Lower leg skin (tissue), 4 donors: ENCODE measurements at places on chromosomes 16 and 17. TPM values are rescaled to one million over a fixed set of nuclear protein-coding genes. Genes with fewer than 3 reads are reported as not detected.

Gene TMC5
- 1.8 TPM for total RNA-seq

- DNase-seq: no peak
Observed at GRCh38 chr16:4769306-4769638, 2.3 kb upstream of the ZNF500 start.

Gene CHD9NB
- total RNA-seq: 10.7 TPM

DNA sequence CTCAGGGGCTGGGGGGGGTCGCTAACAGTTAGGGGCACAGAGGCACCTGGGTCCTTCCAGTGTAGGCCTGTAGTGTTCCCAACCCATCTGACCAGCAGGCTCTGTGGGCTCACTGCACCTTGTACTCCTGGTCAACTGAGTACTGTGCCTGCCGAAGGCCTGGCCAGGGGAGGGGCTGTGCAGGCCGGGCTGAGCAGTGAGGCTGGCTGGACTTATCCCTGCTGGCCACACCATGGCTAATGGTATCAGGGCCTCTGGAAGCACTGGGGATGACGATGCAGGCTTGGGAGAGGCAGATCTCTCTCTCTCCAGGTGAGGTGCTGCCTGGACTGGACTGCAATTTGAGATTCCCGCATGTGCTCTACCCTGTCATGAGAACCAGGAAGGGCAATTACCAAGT lies 58.9 kb upstream of the SDK2 start:
- no peak for DNase-seq

- no peak for DNase-seq
Observed at GRCh38 chr17:7403727-7403976, 245 bp downstream of the TMEM256 start.

Gene AATF
- 32.1 TPM for total RNA-seq

- no peak for DNase-seq
Observed at GRCh38 chr16:70739389-70739788, 53.5 kb upstream of the MTSS2 start.

DNA sequence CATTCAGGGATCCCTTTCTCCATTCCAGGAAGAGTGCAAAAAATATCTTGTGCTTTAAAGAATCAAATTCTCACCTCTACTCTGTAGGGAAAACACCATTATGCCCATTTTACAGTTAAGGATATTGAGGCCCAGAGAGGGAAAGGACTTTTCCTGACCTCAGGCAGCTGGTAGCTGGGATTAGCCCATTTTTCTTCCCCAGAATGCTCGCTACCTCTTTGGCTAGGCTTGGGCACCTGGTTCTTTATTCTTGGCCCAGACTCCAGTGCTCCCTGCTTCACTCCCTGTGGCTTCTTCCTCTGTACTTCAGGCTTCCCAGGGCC lies 45.7 kb downstream of the MEOX1 start:
- no peak for DNase-seq

DNA sequence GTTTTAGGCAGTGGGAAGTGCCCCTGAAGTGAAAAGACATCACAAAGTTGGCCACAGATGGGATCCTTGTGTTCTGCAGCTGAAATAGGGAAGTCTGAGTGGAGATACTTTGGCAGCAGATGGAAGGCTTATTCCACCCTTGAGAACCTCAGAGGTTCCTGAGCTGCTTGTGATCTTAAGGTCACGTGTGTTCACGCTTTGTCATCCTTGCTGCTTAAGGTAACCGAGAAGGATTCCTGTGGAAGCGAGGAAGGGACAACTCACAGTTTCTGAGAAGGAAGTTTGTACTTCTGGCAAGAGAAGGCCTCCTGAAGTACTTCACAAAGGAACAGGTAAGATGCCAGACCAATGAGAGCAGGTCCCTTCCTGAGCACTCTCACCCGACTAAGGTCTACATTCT lies 12.2 kb downstream of the ADAP2 start:
- no peak for DNase-seq

DNA sequence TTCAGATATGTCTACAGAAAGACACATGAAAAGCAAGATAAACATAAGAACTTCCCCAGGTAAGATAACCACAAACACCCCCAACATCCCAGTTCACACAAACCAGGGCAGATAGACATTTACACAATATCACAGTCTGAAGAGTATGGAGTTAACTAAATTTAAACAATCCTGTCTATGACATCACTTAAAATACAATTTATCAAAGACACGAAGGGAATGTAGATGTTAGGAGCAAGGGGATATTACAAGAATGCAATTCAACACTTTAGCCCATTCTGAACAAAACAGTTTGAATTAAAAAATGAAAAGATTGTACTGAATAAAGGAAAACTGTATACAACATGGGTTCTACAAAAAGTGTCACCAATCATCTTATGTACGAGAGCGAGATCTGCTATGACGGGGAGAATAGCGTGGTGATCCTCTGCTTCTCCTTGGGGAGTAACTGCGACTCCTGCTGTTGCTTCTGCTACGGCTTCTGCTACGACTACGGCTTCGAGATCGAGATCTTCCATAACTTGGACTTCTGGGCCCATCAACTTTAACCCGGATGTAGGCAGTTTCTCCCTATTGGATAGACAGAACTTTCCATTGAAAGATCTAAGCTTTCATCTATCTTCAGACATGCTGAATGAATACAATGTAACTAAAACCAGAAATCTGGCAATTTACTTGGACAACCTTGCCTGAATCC lies 1.9 kb downstream of the SRSF1 start:
- no peak for DNase-seq

Gene C1QL1
- 0.61 TPM for total RNA-seq

- no peak for DNase-seq
Observed at GRCh38 chr17:72937707-72938106, 154.8 kb downstream of the SLC39A11 start.

Gene ANKFN1
- total RNA-seq: 3.1 TPM

Gene MAP2K3
- total RNA-seq: 54.1 TPM

Gene ASB16
- total RNA-seq: not detected

- no peak for DNase-seq
Observed at GRCh38 chr17:31155208-31155810, 60.5 kb downstream of the NF1 start.
